NCI-H345 (cell line): ENCODE measurements at places on chromosomes 7 and 10.

DNA sequence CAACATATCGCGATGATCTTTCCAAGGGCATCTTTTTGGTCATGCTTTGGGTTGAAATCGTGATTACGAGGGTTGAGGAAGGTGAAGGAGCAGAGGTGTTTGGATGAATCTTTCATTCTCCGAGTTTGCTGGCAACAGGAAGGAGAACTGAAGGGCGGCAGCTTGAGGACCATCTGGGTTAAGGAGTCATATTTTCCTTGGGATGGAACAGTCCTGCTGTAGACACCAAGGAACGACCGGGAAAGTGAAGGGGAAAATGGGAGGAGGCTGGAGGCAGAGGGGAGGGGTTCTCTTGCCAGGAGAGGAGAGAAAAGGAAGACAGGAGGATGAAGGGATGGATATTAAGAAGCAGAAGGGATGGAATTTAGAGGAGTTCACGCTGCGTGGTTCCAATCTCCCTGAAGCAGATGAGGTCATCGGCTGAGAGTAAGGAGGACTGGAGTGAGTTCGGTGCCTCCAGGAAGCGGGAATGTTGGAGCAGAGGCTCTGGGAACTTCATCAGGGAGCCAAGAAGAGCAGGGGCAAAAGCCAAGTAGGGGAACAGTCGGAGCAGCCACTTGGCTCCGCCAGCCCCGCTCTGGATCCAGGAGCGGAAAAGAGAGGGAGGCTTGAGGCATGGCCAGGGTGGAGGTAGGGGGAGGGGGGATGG, 116.6 kb upstream of the GALNT17 start:
- DNase-seq = no peak

DNA sequence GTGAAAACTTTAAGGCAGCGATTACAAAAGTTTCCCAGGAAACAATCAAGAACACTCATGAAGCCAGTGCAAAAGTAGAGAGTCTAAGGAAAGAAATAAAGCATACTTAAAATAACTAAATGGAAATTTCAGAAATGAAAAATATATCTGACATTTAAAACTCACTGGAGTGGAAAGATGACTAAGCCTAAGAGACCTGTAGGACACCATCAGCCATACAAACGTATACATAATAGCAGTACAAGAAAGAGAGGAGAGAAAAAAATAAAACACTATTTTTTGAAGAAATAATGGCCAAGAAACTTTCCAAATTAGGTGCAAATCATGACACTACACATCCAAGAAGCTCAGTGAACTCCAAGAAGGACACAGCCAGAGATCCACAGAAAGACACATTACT, 5.4 kb upstream of the AKR1D1 start:
- DNase-seq = no peak

GRCh38 chr7:44051611-44052220, 7.2 kb downstream of the DBNL start:
- DNase-seq = no peak

GRCh38 chr7:19574131-19574530, 134.7 kb downstream of the POLR1F start:
- DNase-seq = no peak

- DNase-seq = no peak
Measured at GRCh38 chr10:24041034-24041433, 167.9 kb upstream of the KIAA1217 start.

DNA sequence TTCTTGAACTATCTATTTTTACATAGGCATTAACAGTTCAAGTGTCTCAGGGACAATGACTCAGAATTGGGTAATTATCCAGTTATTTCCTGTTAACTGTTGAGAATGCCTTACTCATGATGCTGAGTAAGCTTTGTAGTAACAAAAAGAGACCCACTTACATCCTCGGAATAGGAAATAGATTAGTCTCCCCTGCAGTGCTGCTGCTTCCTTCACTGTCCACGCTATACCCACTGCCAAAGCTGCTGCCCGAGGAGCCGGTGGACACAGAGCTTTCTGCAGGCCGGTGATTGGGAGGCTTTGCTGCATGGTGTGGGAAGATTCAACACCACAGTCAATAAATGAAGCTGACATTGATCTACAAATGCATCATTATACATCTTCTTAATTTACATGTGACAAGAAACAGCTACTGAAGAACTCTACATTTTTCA, 357.1 kb downstream of the PCLO start:
- DNase-seq = no peak

DNA sequence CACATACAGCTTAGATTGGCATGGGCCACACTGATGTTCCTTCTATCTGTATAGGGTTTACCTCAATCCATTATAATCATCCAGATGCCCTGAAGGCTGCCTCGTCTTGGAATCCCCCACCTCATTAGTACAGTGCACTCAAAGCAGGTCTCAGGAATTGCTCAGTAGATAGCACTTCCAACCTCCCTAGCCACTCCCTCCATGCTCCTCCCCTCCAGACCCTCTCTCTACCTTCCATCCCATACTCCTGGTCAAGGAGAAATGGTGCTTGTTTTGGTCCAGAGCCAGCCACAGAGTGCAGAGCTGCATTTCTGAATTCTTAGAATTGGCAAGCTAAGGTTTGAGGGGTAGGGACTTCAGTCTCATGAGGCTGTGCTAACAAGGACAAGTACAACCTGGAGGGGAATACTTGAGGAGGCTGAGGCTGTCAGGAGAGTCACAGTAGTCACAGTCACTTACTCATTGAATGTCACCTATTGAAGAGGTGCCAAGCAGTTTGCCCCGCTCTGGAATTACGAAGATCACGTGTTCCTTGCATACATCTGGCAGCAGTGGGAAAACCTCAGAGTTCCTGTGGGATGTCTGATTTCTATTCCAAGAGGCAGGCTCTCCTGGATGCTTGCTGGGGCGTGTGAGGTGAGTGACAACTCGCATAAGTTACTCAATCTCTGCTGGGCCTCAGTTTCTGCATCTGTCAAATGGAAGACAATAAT, 60.7 kb upstream of the ZNF746 start:
- DNase-seq = no peak

DNA sequence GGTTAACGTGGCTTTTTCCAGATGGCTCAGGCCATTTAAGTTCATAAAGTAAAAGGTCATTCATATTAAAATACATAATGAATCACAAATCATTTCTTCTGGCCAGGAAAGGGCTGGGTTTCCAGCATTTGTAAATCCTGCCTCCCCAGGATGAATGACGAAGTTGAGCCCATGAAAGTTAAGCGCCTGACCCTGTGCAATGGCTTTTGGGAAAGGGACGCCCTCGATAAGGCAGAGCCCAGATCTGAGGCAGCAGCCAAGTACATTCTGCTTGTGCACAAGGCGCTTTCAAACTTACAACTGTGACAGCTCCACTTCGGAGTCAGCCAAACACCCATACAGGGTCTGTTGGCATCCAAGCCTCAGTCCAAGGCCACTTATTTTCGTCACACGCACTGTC, 2.8 kb downstream of the GIMAP6 start:
- DNase-seq = no peak

DNA sequence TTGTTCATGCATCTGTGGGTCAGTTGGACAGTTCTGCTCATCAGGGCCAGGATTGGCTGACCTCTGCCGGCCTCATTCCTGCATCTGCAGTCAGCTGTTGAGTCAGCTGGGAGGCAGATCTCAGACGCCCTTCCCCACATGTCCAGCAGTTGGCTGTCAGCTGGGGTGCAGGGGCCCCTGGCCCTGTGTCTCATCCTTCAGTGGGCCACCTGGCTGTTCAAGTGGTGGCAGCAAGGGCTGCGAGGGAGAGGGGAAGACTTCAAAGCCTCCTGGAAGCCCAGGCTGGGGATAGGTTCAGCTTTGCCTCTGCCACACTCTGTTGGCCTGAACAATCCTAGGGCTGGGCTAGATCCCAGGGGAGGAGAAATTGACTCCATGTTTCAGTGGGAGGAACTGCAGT, 33.2 kb downstream of the TACR2 start:
- no peak for DNase-seq

GRCh38 chr10:110746254-110746826, 102.2 kb downstream of the RBM20 start:
- peak; percentile 50 for DNase-seq

DNA sequence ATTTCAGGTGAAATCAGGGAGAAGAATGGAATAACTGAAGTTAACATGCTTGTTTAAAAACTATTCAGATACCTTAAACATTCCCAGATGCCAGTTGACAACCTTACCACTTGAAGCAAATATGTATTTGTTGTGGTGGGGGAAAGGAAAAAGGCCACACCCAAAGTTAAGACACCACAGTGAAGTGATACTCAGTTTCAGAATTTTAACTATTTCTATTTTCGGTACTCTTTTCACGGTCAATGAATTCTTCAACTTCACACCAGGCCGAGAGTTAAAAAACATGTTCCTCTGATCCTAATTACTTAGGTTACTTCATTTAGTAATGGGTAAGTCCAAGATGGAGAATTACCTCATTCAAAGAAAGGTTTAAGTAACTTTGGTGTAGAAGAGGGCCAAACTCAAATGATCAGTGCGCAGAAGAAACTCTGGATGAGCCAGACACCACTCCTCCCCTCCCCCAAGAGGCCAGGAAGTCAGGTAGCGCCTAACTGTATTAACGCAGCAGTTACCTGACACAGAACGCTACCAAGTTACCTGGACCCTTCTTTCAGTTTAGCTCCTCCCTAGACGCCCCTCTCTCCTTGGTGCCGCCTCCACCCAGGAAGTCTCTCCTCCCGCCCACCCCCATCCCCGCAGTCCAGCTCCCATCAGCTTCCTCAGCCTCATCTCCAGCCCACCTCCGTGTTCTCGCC, 700 bp downstream of the MTPN start:
- peak; percentile 42 for DNase-seq

- DNase-seq = peak; percentile 58
Measured at GRCh38 chr7:95871075-95871848, 98.9 kb downstream of the DYNC1I1 start.

DNA sequence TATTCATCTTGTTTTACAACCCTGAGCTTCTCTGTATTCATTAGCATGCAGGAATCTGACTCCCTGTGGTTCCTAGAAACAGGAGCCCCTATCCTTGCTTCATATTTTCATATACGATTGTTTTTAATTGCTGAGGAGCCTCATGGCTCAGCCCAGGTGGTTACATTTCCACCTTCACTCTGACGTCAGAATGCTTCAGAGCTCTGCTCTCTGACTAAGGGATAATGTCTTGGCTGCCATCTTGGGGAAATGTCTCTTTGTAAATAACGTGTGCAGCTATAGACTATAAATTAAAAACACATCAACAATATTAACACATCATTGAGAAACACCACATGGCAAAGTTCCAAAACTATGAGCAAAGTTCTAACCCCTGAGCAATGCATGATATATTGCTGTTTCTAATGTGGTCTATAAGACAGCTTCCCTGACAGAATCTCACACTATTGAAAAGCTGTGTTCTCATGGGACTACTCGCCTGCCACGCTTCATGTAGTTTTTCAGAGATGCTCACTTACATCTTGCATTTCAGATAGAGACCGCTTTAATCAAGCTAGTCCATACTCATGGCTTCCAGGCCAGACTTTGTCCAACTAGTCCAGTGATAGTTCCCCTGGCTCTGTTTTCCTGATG, 227.0 kb downstream of the SORCS3 start:
- no peak for DNase-seq

DNA sequence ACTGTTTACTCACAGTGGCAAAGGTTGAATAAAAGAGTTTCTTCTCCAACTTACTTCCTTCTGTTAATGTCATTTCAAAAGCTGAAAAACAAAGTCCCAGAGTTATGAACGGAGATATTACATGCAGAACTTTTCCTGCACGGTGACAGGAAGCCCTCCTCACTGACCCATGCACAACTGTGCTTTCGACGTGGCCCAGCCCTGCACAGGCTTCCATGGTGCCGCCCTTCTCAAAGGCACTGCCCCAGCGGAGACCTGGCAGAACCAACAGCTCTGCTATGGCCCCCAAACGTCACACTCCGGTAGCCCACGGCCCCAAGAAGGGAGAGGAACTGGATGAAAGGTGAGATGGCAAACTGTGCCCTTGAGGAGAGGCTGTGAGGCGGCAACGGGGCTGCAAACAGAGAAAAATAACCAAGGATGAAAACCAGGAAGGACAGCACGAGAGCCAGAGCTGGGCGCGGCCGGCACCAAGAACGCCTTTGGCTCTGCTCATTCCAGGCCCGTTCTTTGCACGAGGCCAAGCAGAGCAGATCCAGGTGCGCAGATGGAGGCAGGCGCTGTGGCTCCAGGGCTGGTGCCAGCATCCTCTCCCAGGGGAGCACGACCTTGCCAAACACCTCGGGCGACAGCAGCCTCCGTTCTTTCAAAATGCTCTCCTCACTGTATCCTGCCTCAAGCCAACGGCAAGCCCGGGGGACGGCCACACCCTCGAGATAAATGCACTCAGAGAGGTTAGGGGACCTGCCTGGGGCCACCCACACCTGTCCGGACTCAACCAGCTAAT, 7.0 kb upstream of the FUOM start:
- DNase-seq = no peak

DNA sequence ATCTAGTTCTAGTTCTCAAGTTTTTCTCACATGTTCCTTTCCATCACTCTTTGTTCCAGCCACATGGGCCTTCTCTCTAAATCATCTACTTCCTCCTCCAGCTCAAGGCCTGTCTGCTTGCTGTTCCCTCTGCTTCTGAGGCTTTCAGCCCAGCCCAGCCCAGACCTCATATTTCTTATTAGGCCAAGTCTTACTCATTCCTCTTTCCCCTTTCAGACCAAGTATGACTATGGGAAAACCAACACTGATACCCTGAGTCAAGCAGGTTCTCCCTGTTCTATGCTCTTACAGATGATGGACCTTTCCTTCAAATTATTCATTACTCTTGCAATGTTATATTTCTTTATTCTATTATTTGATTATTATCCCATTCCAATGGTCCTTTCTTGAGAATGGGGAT, 80.3 kb upstream of the SEM1 start:
- DNase-seq = no peak

DNA sequence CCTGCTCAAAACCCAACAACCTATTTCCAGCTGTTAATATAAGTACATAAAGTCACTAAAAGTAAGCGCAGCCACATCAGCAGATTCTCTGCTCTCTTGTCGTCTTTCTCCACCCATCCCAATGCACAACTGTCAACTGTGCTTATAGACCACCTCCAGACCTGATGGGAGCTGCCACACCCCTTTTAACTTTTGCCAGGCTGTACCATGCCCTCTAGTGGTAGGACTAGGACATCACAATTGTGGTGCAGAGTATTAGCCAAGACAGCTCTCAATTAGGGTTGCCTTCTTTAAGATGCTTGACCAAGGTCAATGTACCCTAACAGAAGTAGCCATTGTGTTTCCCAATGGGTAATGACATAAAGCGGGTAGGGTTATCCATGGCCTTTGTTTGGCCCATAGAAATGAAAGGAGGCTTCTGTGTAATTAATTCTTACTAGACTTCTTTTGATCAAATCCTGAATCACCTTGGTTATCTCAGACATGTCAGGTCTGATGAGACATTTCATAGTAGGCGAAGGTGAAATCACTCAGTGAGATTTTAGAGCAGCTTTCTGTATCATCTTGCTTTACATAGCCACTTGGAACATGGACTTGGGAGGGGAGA, 68.1 kb downstream of the SCRN1 start:
- DNase-seq = peak; percentile 71

DNA sequence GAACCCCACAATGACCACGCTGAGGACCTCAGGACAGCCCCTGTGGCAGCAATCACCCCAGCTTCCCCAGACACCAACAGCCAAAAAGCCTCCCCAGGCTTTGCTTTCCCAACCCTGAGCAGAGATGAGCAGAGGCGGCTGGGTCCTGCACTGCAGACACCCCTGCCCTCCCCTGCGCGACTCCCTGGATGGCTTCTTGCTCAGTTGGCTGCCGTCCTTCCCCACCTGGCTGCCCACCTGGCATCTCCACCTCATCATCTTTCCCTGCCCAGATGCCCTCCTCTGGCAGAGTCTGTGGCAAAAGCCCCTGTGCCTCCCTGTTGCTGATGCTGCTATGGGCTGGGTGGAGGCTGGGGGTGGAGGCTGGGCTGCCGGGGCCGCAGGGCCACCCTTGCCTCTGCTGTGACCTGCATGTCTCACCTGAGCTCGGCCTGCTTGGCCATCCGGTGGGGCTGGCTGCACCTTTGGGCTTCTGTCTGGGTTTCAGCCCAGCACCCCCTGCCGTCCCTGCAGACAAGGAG, 567.7 kb downstream of the TCERG1L start:
- DNase-seq = no peak
